ENCODE measurements at places on chromosomes 13 and 19. TPM values are rescaled to one million over a fixed set of nuclear protein-coding genes. Genes with fewer than 3 reads are reported as not detected.

KL gene
- 0.81 TPM for total RNA-seq

OR4F17 gene
- not detected for total RNA-seq

FBXO27 gene
- total RNA-seq = 16.5 TPM

RNASEH2A gene
- 18.6 TPM for total RNA-seq

PLIN4 gene
- 3.7 TPM for total RNA-seq

CLEC4G gene
- 1.2 TPM for total RNA-seq

UBE2L5 gene
- total RNA-seq = 33.4 TPM

VAV1 gene
- 1.1 TPM for total RNA-seq

LMTK3 gene
- total RNA-seq = 1.7 TPM

SERPINE3 gene
- not detected for total RNA-seq

SELENOV gene
- total RNA-seq = 2.5 TPM

SLITRK6 gene
- total RNA-seq = 1.1 TPM

ZBTB32 gene
- total RNA-seq = 32.5 TPM

RGL3 gene
- 3.6 TPM for total RNA-seq

SHISA2 gene
- 20.6 TPM for total RNA-seq

GALP gene
- total RNA-seq = not detected
